ENCODE measurements at places on chromosomes 7 and 10.

DNA sequence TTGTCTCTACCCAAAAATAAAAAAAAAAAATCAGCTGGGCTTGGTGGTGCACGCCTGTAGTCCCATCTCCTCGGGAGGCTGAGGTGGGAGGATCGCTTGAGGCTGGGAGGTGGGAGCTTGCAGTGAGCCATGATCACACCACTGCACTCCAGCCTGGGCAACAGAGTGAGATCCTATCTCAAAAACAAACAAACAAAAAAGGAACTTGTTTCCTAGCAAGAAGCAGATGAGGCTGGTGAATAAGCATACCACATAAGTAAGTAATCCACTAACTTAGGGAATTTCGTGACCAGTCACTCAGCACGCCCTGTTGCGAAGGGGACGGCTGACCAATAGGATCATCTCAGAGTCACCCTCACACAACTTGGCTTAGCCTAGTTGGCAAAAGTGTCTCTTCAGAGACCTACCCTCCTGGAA is 64.6 kb downstream of the CUX1 start:
- DNase-seq = peak; percentile 85

DNA sequence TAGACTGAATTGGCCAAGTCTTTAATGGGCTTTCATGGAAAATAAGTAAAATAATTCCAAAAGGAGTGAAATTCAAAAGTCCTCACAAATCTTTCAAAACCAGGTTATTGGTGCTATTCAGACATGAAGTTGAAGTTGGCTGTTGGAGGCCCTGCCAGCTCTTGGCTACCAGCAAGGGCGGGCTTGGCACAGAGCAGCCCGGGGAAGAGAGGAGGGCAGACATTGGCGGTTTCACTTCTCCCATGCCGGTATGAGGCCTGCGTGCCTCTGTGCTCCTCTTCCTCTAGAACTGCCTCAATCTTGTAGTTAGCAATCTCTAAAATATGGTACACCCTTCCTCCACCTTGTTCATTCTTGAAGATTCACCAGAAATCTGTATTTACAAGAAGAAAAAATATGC is 16.4 kb upstream of the NPS start:
- no peak for DNase-seq

GRCh38 chr10:22900841-22901601 is 26.8 kb upstream of the ARMC3 start:
- no peak for DNase-seq

- no peak for DNase-seq
Measured at GRCh38 chr7:126040114-126041045, 1110.8 kb upstream of the POT1 start.

DNA sequence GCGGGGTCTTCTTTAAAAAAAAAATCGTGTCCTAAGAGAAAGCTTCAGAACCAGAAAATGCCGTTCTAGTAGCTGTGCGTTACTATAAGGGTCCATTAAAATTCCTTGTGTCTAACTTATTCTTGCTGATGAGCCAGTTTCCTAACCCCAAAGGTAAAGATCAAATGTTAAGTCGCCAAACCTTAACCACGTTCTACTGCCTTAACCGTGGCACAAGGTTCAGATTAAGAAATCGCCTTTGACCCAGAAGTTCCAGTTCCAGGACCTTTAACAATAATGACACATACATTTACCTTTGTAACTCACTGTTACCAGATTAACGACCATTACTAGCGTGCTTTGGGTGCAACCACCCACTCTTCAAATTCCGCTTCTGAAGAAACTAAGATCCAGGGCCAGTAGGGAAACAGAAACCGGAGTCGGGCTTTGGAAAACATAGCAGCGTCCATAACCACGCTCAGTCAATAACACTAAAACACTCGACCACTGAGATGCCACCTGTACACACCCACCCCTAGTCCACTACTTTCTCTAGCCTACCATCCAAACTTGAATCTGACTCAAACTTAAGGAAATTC is 620 bp downstream of the BET1 start:
- no peak for DNase-seq

DNA sequence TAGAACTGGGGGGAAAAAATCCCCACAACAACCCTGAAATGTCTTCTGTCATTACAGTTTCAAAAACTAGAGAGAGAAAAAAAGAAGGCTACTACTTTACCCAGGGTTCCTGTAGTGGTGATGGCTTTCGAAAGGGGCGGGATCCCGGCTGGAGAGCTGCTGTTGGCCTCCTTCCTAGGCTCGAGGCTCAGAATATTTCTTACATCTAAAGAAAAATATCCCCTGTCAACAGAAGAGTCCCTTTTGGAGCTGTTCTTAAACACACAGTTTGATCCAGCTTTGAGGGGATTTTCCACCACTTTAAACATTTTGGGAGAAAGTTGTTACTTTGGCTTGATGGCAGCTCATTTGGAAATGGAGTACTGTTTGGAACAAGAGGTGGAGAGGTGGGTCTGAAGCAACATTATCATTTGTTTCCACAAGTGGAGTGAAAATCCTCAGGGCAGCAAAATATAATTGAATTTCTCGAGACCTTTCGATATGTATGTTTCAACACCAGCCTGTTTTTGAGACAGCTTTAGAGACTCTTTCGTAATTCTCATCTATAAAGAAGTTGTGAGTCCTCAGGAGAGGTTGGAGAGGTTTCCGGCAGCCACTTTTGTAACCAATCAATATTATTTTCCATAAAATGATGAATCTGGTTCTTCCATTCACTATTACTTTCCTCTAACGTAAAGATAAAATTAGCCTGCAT is 5.1 kb downstream of the HOXA13 start:
- DNase-seq = no peak

- DNase-seq = no peak
Measured at GRCh38 chr10:132468651-132469050, 68.9 kb upstream of the INPP5A start.

GRCh38 chr10:103763374-103764202 is 91.8 kb downstream of the SH3PXD2A start:
- no peak for DNase-seq

DNA sequence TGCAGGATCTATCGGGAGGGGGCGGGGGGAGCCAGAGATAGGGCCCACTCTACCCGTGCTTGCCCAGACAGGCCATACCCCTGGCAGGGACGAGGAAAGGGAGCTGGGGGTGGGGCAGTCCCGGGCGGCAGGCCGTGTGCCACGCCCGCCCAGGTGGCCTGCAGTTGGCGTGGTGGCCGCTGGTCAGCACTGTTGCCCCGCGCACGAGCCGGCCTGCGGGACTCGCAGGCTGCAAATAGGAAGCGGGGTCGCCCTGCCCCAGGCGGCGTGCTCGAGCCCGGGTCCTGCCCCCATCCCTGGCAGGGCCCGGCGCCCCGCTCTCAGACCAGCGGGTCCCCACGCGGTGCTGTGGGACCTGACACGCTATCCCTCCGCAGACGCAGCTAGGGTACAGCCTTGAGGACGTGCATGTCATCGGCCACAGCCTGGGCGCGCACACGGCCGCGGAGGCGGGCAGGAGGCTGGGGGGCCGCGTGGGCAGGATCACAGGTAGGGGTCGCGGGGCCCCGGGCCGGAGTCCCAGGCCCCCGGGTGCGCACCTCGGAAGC is 6.7 kb downstream of the PNLIPRP2 start:
- DNase-seq = no peak

DNA sequence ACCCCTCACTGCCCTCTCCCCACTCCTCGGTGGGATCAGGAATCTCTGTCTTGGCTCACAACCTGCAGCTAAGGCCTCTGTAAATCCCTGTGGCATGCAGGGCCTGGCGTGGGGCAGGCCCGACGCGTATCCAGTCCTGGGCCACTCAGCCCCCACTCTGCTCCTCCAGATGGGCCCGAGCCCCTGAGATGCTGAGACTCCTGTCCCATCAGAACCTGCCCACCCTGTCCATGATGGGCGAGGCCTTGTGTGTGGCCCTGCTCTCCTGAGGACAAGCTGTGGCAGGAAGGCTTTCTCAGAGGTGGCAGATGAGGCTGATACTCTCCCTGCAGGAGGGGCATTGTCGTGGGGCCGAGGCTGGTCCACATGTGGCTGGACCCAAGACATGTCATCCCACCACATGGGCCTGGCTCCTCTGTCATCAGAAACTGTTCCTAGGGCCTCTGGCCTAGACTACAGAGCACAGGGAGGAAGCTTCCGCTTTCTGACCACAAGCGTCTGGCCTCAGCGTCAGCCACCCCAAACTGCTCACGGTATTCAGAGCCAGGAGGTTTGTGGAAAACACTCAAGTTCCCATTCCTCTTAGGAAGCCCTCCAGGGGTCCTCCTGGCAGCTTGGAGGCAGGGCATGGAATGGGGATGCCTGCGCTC is 6.0 kb downstream of the ALOX5 start:
- DNase-seq = no peak

- no peak for DNase-seq
Measured at GRCh38 chr7:130352194-130353074, 7.8 kb downstream of the CPA5 start.

DNA sequence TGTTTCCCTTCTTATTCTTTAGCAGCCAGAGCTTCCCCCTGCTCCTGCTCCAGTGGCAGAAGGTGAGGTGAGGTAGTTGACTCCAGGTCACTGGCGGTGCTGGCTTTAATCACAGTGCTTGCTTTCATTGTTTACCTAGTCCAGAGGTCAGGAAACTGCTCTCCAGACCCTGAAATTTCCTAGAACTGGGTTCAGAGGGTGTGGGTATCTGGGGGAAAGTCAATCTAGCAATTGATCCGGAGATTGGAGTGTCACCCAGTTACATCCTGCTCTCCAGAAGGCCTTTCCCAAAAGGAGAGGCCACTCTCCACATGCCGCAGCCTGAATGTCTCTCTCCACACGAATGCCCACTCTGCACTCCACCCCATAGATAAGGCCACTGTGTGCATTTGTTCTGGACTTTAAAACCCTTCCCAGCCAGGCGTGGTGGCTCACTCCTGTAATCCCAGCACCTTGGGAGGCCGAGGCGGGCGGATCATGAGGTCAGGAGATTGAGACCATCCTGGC is 2.1 kb upstream of the MBL2 start:
- no peak for DNase-seq

DNA sequence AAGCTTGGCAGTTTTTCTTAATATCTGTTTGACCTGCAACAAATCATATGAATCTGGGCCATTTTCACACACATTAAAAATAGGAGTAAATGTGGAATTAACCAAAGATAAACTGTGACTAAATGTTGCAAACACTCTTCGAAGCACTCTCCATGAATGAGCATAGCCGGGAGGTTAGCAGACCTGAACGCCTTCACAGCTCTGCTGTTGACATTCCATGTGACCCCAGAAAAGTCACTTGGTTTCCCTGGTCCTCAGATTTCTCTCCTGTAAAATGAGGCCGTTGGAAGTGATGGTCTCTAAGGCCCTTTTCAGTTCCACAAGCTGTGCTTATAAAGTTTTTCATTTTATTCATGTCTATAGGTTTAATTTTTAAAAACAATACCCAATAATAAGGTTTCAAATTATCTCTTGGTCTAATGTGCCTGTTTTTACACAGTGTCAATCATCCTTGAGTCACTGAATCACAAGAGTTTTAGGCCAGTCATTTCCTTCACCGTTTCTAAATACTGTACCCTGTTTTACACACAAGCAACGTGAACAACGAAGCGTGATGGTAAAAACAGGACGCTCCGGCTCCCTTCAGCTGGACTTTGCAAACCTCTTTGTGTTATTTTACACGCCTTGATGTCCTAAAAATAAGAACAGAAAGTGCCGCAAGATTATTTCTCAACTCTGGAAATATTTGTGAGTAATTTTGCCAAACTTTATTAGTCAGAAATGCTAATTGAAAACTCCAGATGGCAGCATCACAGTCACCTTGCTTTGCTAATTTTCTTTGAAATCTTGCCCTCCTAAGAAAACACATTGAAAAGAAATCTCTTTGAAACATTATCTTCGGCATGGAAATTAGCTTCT is 38.6 kb upstream of the MET start:
- no peak for DNase-seq

- DNase-seq = no peak
Measured at GRCh38 chr7:119197172-119197876, 972.8 kb downstream of the ANKRD7 start.

GRCh38 chr10:114615600-114616007 is 42.5 kb downstream of the ABLIM1 start:
- DNase-seq = no peak

DNA sequence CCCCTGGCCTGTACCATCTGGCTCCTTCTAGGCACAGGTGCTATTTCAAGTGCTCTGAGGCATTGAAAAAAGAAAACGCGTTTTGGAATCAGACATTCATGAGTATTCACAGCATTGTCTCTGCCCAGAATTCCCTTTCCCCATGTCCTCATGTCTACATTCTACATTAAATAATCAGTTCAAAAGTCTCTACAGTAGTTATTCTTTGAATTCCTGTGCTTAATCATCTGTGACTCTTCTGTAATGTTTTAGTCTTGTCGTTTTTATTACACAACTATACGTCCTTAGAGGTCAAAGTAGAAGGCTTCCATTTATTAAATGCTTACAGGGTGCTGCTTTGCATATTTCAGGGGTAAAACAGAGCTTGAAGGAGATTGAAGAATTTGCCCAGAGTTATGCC is 95.7 kb downstream of the BICC1 start:
- no peak for DNase-seq

DNA sequence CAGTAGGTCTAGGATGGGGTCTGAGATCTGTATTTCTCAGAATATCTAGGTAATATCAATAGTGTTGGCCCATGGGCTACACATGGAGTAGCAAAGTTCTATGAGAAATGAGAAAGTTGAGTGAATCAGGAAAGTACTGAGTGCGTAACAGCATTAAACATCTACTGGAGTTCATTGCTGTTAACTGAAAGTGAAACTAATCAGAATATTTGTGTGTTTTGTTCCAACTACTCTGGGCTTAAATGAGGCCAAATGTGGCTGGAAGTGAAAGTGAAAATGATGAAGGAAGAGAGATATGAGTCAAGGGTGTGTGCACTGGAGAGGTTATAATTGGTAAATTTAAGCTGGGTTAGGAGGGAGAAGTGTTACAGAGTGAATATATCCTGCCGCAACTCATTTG is 46.5 kb downstream of the TMEM106B start:
- DNase-seq = no peak

Data from HFF-Myc (cell line).